ENCODE measurements at places on chromosomes 4 and X.

- DNase-seq = no peak
Measured at GRCh38 chrX:38661103-38661441, 99.7 kb downstream of the TSPAN7 start.

GRCh38 chrX:117487421-117487820 lies 629.2 kb downstream of the KLHL13 start:
- no peak for DNase-seq

DNA sequence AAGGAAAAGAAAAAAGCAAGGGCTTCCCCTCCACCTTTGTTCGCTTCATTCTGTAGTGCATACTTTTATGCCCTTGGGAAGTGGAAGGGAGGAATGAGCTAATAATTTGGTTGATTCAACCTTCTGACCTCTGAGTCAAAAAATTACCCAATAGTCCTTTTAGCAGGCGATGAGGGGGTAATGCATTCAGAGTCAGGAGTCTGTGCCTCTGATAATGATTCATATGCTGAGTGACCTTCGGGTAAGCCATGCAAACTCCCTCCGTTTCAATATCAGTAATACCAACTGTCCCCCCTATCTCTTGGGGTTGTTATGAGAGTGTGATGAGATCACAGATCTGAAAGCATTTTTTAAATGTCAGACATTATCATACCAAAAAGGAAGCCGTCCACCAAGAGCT lies 41.6 kb upstream of the ACSL4 start:
- DNase-seq = no peak

GRCh38 chr4:170884969-170885570 lies 795.3 kb upstream of the AADAT start:
- DNase-seq = no peak

DNA sequence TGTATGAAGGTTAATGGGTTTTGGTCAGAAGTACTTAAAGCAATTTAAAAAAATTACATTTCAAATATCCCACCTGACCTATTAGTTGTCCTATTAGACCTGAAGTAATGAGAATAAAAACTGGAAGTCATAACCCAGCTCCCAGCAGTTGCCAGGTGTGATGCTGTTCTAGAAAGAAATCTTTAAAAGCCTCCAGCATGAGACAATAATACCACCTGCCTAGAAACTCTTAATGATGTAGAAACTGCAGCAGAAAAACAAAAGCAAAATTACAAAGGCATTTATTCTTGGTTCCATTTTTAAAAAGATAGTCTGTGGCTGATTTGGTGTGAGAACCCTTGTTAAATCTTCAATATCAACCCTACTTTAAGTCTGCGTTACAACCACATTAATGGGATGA lies 1137.7 kb upstream of the TENM3 start:
- DNase-seq = no peak
